ENCODE measurements at places on chromosomes 4 and X. TPM values are rescaled to one million over a fixed set of nuclear protein-coding genes. Genes with fewer than 3 reads are reported as not detected.

DNA sequence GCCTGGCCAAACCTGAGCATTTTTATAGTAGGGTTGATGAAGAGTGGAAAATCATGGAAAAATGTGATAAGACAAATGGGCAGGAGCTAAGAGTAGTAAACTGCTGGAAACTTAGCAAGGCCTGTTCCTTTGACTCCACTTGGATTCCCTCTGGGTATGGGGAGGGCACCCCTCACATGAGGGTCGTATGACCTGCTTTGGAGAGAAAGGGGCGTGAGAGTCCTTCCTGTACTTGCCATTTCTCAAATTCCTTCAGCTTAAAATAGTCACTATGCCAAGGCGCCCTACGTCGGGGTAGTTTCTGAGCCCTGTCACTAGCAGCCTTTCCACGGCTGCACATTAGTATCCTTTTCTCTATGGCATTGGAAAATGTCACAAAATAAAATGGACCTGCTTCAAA is 49.1 kb downstream of the GPRIN3 start:
- H3K4me3 ChIP-seq = no peak overlapping the region
- H3K4me1 ChIP-seq = no peaks in the 10 kb centered on the region
- H3K27me3 ChIP-seq = no peaks in the 10 kb centered on the region
- DNase-seq = no peak

- DNase-seq = no peak
- no peak overlapping the region for H3K27ac ChIP-seq
- no peaks in the 10 kb centered on the region for H3K36me3 ChIP-seq
- no peaks in the 10 kb centered on the region for H3K27me3 ChIP-seq
- no peaks in the 10 kb centered on the region for H3K4me1 ChIP-seq
These were observed 58.6 kb upstream of the PAGE1 start for GRCh38 chrX:49754233-49754857.

- H3K27ac ChIP-seq = no peak overlapping the region
- H3K36me3 ChIP-seq = peaks cover 5% of the 10 kb centered on the region
- no peaks in the 10 kb centered on the region for H3K4me1 ChIP-seq
These were observed 26.8 kb downstream of the TRMT2B start for GRCh38 chrX:101025126-101025525.

GIMD1 gene
- total RNA-seq = not detected

SMR3B gene
- total RNA-seq = not detected

GRCh38 chrX:54248309-54248708 is 65.3 kb upstream of the FAM120C start:
- DNase-seq = no peak
- no peak overlapping the region for H3K4me3 ChIP-seq
- H3K36me3 ChIP-seq = no peaks in the 10 kb centered on the region
- H3K27me3 ChIP-seq = no peaks in the 10 kb centered on the region
- no peak overlapping the region for H3K27ac ChIP-seq
- no peaks in the 10 kb centered on the region for H3K4me1 ChIP-seq

All from ascending aorta (tissue), 2 donors.